Stomach (tissue), 19 donors: ENCODE measurements at places on chromosomes 4 and X. TPM values are rescaled to one million over a fixed set of nuclear protein-coding genes. Genes with fewer than 3 reads are reported as not detected.
A peak's percentile ranks its signal among the peaks of the same experiment; 100 is the strongest.

GRCh38 chr4:105859233-105859632, 36.0 kb upstream of the NPNT start:
- H3K27me3 ChIP-seq = no peaks in the 10 kb centered on the region
- H3K27ac ChIP-seq = no peak overlapping the region
- H3K4me1 ChIP-seq = no peaks in the 10 kb centered on the region
- H3K4me3 ChIP-seq = no peak overlapping the region
- no peak for DNase-seq
- H3K36me3 ChIP-seq = no peaks in the 10 kb centered on the region

The REPS2 gene
- 281 TPM for total RNA-seq

The HTR2C gene
- not detected for total RNA-seq

The ZC4H2 gene
- 2.2 TPM for total RNA-seq

The SMIM43 gene
- total RNA-seq = not detected

The LCORL gene
- 28.1 TPM for total RNA-seq

- no peaks in the 10 kb centered on the region for H3K36me3 ChIP-seq
- peaks cover 10% of the 10 kb centered on the region for H3K27me3 ChIP-seq
- H3K27ac ChIP-seq = no peak overlapping the region
- peak; percentile 67 for DNase-seq
- no peaks in the 10 kb centered on the region for H3K4me1 ChIP-seq
Measured at GRCh38 chr4:7332216-7333023, 102.3 kb downstream of the PSAPL1 start.

DNA sequence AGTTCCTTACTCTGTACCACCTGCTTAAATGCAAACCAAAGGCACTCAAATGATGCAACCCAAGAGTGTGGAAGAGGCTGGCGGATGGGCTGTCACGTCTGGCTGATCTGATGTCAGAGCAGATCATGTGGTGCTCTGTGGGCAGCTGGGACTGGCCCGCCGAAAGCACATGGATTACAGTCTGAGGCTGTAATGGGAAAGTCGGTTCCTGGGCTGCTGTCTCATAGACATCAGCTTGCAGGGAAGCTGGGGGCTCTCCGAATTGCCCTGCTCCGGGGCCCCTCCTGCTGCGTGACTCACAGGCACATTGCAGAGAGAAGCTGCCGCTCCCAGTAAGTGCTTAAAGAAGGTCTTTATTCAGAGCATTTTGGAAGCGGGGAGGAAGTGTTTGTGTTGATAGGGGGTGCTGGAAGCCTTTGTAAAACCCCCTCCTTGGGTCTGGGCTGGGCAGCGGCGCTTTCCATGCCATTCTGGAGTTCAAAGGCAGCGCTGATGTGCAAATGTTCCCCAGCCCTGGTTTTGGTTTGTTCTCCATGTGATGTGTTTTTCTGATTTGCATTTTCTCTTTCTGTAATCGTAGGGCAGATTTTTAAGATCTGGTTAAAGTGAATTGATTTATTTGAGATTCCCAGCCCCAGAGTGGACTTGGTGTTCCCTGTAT, 181.1 kb downstream of the LARP7 start:
- H3K36me3 ChIP-seq = no peaks in the 10 kb centered on the region
- no peaks in the 10 kb centered on the region for H3K27me3 ChIP-seq
- H3K4me3 ChIP-seq = peak overlapping the region; percentile 46
- peak; percentile 25 for DNase-seq
- no peaks in the 10 kb centered on the region for H3K4me1 ChIP-seq

DNA sequence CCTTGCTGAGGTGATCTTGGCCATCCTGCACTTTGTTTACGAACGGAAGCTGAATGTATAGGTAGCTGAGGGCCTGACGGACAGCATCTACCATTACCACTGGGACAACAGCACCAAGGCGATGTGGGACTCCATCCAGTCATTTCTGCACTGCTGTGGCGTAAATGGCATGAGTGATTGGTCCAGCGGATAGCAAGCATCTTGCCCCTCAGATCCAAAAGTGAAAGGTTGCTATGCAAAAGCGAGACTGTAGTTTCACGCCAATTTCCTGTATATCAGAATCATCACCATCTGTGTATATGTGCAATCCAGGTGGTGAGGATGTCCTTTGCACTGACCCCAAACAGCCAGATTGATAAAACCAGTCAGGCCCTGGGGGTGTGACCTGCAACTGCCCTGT, 4.2 kb upstream of the PYURF start:
- H3K36me3 ChIP-seq = no peaks in the 10 kb centered on the region
- H3K4me3 ChIP-seq = no peak overlapping the region
- no peaks in the 10 kb centered on the region for H3K27me3 ChIP-seq
- no peak overlapping the region for H3K27ac ChIP-seq
- DNase-seq = no peak
- peaks cover 9% of the 10 kb centered on the region for H3K4me1 ChIP-seq

GRCh38 chrX:103741879-103742278, 31.2 kb downstream of the TMEM31 start:
- DNase-seq = no peak
- H3K27me3 ChIP-seq = no peaks in the 10 kb centered on the region
- H3K4me1 ChIP-seq = no peaks in the 10 kb centered on the region
- H3K4me3 ChIP-seq = no peak overlapping the region
- H3K36me3 ChIP-seq = no peaks in the 10 kb centered on the region
